ENCODE measurements at places on chromosomes 7 and 10.
A peak's percentile ranks its signal among the peaks of the same experiment; 100 is the strongest.

DNA sequence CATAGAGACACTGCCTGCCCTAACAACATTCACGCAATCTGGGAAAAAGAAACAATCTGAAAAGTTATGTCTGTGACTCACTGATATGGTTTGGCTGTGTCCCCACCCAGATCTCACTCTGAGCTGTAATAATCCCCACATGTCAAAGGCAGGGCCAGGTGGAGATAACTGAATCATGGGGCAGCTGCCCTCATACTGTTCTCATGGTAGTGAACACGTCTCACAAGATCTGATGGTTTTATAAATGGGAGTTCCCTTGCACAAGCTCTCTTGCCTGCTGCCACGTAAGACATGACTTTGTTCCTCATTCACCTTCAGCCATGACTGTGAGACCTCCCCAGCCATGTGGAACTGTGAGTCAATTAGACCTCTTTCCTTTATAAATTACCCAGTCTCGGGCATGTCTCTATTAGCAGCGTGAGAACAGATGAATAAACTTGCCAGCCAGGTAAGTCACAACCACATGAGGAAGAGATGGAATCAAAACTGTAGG lies 341.5 kb upstream of the AOAH start:
- no peak for DNase-seq

DNA sequence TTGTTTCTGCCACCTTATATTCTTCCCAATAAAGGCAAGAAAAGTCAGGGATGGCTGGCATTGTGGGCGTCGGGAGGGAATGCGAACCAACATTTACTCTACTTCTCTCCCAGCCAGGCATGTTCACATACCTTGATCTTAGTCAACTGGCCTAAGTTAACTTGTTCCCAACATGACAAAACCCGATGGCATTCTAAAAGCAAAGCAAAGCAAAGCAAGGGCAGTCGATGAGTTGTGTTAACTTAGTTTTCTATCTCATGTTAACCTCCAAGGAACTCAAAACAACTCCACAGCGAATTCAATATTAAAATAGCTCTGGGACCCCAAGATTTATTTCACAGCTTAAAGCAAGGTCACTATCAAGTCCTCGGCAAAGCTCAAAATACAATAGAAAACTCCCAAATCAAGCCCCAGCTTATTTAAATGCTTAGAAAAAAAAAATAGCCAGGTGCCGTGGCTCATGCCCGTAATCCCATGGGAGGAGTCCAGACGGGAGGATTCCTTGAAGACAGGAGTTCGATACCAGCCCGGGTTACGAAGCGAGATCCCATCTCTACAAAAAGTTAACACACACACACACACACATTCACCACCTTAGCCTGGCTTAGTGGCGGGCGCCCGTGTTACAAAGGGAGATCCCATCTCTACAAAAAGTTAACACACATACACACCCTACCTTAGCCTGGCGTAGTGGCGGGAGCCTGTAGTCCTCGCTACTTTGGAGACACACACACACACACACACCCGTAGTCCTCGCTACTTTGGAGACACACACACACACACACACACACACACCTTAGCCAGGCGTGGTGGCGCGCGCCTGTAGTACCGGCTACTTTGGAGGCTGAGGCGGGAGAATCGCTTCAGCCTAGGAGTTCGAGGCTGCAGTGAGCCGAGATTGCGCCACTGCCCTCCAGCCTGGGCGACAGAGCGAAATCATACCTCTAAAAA lies 901 bp upstream of the CCNY start:
- DNase-seq, result no peak

DNA sequence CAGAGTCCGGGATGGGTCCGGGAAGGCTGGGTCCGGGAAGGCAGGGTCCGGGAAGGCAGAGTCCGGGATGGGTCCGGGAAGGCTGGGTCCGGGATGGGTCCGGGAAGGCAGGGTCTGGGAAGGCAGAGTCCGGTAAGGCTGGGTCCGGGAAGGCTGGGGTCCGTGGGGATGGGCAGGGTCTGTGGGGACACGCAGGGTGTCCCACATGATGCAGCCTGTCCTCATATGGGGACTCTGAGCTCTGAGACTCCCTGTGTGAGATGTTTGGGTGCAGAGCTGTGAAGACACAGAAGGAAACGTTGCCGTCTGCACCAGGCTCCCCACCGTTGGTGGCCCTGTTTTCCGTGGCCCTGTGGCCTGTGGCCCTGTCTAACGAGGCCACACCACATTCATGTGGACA lies 45.7 kb upstream of the ADGRA1 start:
- no peak for DNase-seq

DNA sequence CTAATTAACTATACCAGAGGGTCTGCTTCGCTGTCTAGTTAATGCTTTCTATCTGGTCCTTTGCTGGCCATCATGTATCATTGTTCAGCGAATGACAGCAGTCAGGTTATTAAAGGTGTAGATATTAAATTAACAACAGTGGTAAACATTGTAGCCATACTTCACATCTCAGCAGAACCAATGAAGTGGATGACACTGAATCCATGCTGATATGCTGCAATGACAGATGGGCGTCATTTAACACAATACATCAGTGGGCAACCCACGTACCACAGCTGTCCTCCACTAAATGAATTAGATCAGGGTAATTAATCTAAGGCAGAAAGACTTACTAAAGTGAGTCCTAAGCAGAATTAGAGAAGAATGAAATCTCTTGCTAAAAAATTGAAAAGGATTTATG lies 767.2 kb downstream of the NXPH1 start:
- no peak for DNase-seq

- no peak for DNase-seq
Measured at GRCh38 chr7:131026297-131027000, 292.4 kb upstream of the KLF14 start.

DNA sequence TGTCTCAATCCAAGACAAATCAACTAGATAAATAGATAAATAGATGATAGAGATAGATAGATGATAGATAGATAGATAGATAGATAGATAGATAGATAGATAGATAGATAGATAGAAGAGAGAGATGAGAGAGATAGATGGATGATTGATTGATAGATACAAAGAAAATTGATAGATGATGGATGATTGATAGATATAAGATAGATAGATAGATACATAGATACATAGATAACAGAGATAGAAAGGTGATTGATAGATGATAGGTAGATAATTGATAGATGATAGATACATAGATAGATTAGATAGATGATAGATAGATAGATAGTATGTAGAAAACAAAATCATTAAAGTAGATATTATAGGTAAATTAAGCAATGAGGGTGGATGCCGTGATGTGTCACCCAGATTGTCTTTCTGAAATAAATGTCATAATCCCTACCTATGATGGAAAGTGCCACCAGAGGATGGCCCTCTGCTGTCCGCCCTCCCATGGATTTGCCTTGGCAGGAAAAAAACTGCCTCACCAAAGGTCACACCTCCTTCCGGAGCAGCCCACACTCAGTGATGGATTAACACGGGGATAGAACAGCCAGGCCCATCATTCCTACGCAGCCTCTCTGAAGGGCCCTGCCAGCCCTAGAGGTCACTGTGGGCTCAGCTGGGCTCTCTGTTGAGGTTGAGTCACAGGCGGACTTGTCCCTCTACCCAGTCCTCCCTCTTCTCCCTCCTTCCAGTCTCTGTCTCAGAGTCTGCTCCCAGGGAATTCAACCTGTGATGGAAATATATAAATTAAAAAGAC lies 50.8 kb downstream of the KCNH2 start:
- no peak for DNase-seq

DNA sequence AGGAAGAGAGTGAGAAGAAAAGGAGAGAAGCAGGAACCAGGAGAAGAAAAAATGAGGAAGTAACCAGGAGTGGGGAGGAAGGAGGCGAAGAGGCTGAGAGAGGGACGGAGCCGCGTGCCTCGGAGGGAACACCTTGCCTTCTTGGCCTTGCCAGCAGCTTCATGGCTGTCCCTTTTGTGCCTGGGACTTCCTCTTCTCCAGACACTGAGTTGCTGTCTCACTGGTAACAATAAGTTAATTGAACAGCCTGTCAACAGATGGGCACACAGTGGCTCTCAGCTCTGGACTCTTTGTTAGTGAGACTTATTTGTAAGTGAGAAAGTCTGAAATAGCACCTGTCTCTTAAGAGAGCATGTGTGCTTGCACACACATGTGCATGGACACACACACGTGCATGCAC lies 83.2 kb downstream of the GATA3 start:
- DNase-seq, result no peak

DNA sequence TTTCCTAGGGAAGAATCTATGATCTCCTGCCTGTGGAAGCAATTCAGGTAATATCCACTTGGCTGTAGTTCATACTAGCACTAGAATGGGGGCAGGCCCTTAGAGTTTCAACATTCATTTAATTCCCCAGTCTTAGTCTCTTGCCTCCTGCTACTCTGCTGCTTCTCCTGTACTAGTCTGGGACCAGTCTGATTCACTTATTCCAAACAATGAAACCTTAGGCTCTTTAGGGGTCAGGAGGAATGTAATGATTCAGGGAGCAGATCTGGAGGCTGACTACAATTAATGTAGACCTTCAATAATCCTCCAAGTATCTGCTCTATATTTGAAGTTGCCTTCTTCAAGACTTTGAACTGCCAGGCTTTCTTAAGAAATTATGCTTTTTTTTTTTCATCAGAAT lies 101.8 kb downstream of the GNAT3 start:
- DNase-seq, result no peak

DNA sequence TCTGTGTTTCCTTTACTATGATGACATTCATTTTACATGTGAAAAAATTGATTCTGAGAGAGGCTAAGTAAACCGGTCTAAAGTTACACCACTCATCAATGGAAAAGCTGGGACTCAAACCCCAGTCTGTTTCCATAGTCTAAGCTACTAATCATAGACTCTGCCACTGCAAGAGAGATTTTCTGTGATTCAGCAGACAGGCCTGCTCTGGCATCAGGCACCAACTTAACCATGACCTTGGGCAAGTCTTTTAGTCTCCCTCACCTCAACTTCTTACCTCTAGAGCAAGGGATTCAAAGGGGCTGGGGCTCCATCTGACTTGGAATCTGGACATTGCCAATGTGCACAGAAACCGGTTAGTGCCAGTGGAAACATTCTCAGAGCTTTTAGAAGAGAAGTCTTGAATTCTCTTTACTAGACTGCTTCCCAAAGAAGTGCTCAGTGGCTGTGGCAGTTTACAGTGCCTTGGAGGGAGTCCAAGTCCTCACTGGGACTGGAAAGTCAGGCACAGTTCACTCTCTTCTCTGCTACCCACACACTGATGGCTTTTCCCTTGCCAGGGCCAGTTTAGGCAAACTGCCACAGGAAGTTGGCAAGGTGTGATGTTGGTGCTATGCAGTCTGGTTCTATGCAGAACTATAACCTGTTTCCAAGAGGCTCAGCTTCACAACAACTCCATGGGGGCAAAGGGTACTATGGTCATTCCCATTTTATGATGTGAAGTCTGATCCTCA lies 4.5 kb upstream of the BLNK start:
- peak; percentile 79 for DNase-seq

DNA sequence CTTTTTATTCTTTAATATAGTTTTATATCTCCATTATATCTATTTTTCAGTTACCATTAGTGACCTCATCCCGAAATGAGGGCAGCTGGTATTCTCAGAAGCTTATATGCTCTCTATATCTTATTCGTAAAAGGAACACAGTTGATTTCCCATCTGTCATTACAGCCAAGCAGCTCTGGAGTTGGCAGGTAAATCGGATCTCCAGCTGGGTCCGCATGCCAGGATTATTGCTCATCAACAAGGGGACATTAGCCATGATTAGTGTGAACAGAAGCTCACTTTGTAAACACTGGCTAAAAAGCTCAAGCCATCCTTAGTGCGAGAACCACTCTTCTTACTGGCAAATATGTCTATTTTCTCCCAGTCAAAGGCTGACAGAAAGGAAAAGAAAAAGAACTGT lies 180.3 kb downstream of the NPSR1 start:
- DNase-seq, result no peak

- DNase-seq, result no peak
Measured at GRCh38 chr10:59557052-59557451, 152.6 kb downstream of the SLC16A9 start.

- DNase-seq, result no peak
Measured at GRCh38 chr7:7256731-7257274, 74.5 kb downstream of the C1GALT1 start.

GRCh38 chr10:69409176-69409495 lies 7.6 kb downstream of the TACR2 start:
- no peak for DNase-seq

DNA sequence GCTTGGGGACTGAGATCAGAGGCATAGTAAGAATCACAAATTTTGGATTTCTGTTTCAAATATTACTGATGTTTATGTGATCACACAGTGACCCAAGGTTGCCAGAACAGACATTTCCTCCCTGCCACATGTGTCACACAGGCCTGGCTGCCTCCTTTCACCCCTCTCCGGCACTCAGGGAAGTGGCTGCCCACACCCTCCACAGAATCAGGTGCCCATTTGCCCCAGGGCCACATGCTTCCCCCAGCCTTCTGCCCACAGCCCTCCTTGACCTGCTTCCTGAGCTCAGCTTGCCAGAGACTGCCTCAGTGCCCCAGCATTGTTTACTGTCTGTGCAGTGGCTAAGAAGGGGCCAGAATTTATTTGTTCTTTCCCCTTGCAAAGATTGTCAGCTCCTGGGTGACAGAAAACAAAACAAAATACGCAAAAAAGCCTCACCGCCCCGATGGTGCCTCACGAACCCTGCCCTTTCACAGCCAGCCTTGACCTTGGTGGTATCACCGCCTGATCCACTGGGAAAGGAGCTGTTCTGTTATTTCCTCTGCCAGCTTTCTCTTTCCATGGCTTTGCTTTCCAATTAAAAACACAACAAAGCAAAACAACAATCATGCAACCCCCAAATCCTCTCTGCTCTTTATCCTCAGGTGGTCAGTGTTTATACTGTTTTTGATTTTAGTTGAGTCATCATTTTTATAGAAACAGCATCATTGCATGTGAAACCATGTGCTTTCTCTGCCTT lies 52.8 kb downstream of the CHN2 start:
- no peak for DNase-seq

GRCh38 chr7:101410743-101411507 lies 48.2 kb downstream of the COL26A1 start:
- DNase-seq, result peak; percentile 33

DNA sequence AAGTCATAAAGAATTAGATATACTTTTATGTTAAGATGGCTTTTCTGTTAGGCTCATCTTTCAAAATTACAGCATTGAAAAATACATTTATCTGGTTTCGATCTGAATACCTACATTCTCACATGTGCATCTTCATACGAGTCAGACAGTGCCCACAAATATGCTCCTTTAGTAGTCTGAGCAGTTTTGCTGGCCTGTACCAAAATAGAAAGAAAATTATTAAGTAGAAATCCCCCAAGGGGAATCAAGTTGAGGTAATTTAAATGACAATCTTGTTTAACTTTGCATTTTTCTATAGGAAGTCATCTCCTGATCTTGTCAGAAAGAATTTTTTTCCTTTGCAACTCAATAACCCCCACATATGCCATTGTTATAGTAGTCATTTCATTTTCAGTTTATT lies 287.4 kb upstream of the SEMA3D start:
- DNase-seq, result no peak

GRCh38 chr7:97818066-97818663 lies 54.0 kb downstream of the ASNS start:
- DNase-seq, result no peak

Data from T47D (cell line).